ENCODE measurements at places on chromosomes 12 and 14. TPM values are rescaled to one million over a fixed set of nuclear protein-coding genes. Genes with fewer than 3 reads are reported as not detected.

Gene PPFIA2
- total RNA-seq: not detected

Gene GUCY2C
- not detected for total RNA-seq

Gene LAG3
- 117 TPM for total RNA-seq

Gene HOMEZ
- total RNA-seq: 6.4 TPM

Gene AQP5
- not detected for total RNA-seq

Gene ADAMTS20
- total RNA-seq: not detected

Gene KRT77
- not detected for total RNA-seq

Gene CCNT1
- 72.9 TPM for total RNA-seq

Gene COX8C
- total RNA-seq: not detected

Gene BCL2L14
- total RNA-seq: 2.2 TPM

Gene KCNA5
- total RNA-seq: not detected

Gene SLC25A47
- total RNA-seq: not detected

Gene CISTR
- not detected for total RNA-seq

Gene SOAT2
- total RNA-seq: 0.35 TPM

Gene A2M
- not detected for total RNA-seq

Gene ALG10B
- 14.2 TPM for total RNA-seq

Gene RPL10L
- not detected for total RNA-seq

Gene GPR68
- total RNA-seq: 12.7 TPM

Gene SSTR1
- not detected for total RNA-seq

Gene MGP
- not detected for total RNA-seq

Gene DNAH10
- total RNA-seq: 0.27 TPM

Gene PTPRQ
- not detected for total RNA-seq

Gene LYZ
- total RNA-seq: 0.30 TPM
